Stimulated activated CD8-positive, alpha-beta memory T cell treated with anti-CD3 and anti-CD28 coated beads, Interleukin-2, amount 100 ng/mL, for 1 hour (primary cell): ENCODE measurements at places on chromosomes 5 and 9.

- DNase-seq: no peak
These were observed 165.8 kb upstream of the MAP3K1 start for GRCh38 chr5:56649569-56649968.

- DNase-seq: no peak
These were observed 307.7 kb downstream of the ADGRV1 start for GRCh38 chr5:90866333-90866732.

- DNase-seq: no peak
These were observed 33.8 kb upstream of the COL15A1 start for GRCh38 chr9:98909935-98910334.

DNA sequence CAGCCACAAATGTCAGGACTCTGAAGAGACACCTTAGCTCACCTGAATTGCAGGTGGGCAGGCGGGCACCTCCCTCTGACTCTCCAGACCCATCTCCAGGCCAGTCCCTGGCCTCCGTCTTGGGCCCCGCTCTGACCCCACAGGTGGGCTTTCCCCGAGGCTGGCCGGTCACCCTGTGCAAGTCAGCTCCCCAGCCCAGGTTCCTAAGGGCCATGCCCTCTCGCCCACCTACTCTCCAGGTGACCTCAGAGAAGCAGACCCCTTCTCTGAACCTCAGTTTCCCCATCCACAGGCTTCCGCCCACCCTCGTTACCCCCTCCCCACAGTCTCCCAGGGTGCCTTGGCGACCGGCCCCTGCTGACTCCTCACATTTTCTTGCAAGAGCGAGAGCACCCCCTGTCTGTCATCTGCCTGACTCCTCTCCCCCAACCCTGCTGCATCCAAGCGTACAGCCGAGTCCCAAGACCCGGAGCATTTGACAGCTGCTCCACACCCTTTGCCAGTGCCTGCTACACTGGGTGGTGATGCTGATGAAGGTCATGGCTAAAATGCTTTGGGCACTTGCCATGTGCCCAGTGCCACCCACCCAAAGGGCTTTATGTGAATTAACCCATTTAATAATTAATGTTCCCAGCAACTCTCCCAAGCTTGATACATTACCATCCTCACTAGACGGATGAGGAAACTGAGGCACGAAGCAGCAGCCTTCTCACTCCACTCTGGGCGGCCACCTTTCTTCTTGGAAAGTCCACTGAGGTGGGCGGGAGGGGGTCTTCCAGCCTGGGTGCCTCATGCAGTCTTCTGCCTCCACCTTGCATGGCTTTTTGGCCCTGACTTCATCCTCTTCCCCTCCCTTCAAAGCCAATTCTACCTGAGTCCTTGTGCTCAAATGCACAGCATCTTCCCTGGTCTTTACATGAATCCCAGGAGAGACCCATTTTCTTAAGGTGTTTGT lies 51.1 kb upstream of the ORM1 start:
- no peak for DNase-seq

DNA sequence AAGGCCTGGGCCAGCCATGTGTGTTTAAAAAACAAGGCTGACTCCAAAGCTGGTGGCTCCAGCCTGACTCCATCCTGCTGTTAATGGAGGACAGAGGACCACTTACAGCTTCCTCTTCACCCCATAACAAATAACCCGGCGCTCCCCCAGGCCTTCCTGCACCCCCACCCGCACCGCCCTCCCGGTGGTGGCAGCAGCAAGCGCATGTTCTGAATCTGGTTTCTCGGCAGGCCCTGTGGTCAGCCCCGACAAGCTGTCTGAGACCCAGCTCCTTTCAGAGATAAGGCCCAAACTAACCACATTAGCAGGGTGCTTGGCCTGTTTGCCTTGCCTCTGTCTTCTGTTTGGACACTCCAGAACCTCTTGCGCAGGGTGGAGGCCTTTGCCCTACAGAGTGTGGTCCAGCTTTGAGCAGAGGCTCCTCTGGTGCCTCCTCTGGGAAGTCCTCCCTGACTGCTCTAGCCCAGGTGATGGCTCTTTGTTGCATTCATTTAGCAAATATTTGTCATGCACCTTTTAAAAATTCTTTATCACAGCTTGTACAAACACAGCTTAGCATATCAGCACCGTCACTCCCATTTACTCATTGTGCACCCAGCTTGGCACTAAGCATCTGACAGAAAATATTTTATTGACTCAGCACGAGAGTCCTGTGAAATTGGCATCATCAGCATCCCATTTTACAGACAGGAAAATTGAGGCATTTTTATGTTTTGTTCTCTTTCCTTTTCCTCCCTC lies 78.4 kb downstream of the NDFIP1 start:
- DNase-seq: no peak

DNA sequence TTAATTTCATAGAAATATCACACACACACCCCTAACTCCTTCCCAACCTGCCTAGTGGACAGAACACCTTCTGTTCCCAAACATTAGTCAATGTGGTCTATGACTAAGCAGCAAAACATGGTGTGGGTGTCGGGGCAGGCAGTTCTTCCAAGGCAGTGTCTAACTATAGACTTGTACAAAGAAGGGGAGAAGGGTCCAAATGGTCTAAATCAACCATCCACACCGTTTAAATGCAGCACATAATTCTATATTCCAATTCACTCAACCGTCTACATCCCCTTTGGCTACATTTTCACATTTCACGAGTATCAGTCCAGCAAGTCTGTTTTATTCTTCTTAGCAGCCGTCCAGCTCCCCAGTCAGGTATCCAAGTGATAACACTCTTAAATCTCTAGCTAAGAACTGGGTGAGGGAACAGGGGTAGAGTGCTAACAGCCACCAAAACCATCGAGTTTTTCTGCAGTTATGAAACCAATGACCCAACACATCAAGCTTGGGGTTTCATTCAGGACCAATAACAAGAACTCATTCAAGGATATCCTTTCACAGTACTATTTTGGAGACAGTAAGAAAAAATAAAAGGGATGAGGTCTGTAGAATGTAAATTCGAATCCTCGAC lies 3.3 kb downstream of the ZNF608 start:
- no peak for DNase-seq

DNA sequence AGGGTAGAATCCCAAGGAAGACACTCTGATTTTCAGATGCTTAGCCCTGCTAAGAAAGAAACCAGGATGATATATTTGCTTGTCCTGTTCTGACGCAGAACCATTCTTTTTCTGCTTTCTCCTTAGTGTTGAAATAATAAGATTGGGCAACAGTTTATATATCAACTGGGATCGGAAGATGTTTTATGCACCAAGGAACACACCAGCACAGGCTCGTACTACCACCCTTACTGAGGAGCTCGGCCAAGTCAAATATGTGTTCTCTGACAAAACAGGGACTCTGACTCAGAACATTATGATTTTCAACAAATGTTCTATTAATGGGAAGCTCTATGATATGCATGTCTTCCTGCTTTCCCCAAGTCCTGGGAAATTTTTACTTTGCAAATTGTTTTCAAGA lies 19.0 kb upstream of the RUSC2 start:
- DNase-seq: no peak

GRCh38 chr9:93025736-93026135 lies 32.8 kb upstream of the SUSD3 start:
- DNase-seq: no peak

DNA sequence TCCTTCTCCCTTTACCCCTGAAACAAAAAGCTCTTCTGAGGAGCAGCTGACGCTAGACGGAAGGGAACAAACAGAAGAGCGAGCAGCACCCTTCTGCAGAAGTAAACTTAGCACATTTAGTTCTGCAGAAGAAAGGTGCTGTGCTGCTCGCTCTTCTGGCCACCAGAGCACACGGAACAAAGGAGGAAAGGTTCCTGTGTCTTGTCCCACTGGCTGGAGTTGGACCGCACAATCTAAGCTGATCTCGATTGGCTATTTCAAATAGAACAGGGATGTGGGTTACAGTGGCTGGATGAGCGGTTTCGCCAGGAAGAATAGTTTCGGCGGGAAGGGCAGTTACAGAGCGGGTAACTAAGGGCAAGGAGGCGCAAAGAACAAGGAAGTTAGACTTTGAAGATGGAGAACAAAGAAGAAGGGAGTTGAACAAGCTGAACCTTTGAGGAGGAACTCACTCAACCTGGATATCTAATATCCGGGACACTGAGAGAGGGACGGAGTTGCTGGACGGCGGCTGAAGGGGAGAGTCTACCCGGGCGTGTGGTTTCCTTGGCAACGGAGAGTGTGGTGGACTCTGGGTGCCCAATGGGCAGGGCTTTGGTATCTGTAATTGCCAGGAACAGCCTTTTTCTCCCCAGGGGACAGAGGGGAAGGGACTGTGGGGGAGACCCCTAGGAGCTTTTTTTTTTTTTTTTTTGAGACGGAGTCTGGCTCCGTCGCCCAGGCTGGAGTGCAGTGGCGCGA lies 7.1 kb downstream of the GTF3C5 start:
- no peak for DNase-seq

GRCh38 chr5:169020102-169020501 lies 280.8 kb downstream of the SLIT3 start:
- no peak for DNase-seq

GRCh38 chr5:25448190-25448621 lies 803.4 kb upstream of the CDH10 start:
- DNase-seq: no peak

DNA sequence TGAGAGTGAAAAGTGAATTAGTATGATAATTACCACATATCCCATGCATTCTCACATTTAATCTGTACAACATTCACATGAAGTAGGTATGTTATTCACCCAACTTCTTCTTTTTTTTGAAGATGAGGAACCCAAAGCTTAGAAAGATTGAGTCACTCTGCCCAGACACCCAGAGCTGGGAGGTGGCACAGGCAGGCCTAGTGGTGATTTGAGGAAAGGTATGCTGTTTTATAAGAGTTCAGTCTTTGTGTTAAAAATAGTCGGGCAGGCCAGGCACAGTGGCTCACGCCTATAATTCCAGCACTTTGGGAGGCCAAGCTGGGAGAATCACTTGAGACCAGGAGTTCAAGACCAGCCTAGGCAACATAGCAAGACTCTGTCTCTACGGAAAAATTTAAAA lies 285.3 kb downstream of the NR3C1 start:
- no peak for DNase-seq

GRCh38 chr9:107422189-107423185 lies 67.1 kb downstream of the KLF4 start:
- DNase-seq: no peak

DNA sequence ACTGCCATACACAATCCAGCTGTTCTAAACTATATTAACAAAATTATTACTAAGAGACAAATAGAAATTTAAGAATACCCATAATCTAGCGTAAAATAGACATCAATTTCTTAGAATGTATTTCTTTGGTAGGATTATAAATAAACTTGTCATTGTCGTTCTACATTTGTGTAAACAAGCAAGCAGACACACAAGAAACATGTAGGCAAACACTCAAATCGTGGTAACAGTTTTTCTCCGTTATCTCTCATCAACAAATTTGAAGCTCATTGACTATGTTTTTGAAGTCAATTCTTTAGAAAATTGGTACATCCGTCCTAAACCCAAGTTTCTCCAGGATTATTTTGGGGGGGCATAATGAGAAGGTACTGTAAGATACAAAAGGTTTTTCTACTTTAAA lies 832.2 kb downstream of the DTWD2 start:
- no peak for DNase-seq

- no peak for DNase-seq
These were observed 341.4 kb downstream of the DIRAS2 start for GRCh38 chr9:90301277-90301653.

GRCh38 chr9:99414321-99414720 lies 192.2 kb downstream of the SEC61B start:
- no peak for DNase-seq

DNA sequence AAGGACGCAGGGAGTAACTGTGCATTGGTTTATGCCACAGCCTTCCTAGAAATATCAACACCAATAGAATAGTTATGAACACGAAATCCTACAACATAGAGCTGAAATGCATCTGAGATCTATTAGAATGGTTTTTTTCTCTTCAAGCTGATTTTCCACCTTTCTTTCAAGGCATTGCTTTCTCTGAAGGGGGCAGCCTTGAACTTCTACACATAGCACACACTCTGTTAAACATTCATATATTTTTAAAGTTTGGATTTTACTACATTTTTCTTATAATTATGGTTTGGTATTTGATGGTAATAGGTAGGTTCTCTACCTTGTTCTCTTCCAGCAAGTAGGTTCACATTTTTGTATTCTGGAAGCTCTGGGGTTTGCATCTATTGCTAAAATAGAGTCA lies 661.8 kb downstream of the SEMA5A start:
- no peak for DNase-seq

DNA sequence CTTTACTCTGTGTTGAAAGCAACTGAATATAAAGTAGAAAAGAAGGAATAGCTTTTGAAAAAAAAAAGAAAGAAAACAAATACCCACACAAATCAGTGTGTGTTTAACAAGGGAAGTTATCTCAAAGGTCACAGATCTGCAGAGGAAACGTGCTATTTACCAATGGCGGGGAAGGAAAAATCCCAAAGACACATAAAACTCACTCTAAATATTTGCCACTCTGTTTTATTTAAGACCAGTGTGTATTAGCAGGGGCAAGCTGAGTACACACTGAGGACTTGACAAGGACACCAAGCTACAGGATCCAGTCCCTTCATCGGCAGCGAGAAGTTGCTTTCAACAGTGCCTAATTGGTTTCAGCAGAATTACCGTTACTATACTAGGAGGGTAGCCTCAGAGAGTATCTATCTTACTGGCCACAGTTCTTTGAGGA lies 252.5 kb downstream of the DEPDC1B start:
- DNase-seq: no peak

DNA sequence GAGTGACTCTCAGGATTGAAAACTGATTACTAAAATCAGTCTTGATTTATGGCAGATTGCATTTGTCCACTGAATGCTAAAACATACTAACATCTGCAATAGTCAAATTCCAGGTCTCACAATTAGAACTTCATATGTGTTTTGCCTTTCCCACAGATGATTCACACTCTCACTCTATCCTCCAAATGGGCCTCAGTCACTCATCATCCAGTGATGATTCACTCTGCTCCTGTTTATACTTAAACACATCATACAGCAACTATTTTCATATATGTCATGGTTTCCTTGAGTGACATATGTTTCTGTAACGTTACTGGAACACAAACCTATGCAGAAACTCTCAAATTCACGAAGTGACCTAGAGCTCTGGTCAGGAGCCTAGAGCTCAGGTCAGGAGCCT lies 512.9 kb downstream of the HINT1 start:
- DNase-seq: no peak

GRCh38 chr5:178483620-178484019 lies 106.6 kb downstream of the COL23A1 start:
- DNase-seq: no peak

DNA sequence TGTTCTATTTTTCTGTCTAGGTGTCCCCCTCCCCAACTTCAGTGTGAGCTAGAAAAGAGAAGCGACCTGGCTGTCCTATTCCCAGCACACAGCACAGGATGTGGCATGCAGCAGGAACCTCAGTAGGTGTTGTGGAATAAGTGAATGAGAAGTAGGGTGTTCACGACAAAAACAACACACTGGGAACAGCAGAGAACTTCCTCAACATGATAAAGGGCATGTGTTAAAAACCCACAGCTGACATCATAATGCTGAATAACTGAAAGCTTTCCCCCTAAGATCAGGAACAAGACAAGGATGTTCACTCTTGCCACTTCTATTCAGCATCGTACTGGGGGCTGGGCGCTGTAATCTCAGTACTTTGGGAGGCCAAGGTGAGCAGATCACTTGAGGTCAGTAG lies 155.6 kb upstream of the ZNF618 start:
- DNase-seq: no peak

- DNase-seq: no peak
These were observed 1666.1 kb upstream of the WWC1 start for GRCh38 chr5:166625210-166625865.

- no peak for DNase-seq
These were observed 572 bp downstream of the GNA14 start for GRCh38 chr9:77647267-77648233.
